Right renal pelvis (tissue), 4 donors: ENCODE measurements at places on chromosomes 1 and 21. TPM values are rescaled to one million over a fixed set of nuclear protein-coding genes. Genes with fewer than 3 reads are reported as not detected.

The S100A7 gene
- polyA plus RNA-seq: 0.21 TPM

- no peak for DNase-seq
Observed at GRCh38 chr1:82273816-82274215, 473.1 kb downstream of the ADGRL2 start.

GRCh38 chr1:22868331-22868730 lies 104.3 kb downstream of the LACTBL1 start:
- DNase-seq: no peak

The SRGAP2 gene
- 76.7 TPM for polyA plus RNA-seq
